ENCODE measurements at places on chromosomes 6 and 20.

DNA sequence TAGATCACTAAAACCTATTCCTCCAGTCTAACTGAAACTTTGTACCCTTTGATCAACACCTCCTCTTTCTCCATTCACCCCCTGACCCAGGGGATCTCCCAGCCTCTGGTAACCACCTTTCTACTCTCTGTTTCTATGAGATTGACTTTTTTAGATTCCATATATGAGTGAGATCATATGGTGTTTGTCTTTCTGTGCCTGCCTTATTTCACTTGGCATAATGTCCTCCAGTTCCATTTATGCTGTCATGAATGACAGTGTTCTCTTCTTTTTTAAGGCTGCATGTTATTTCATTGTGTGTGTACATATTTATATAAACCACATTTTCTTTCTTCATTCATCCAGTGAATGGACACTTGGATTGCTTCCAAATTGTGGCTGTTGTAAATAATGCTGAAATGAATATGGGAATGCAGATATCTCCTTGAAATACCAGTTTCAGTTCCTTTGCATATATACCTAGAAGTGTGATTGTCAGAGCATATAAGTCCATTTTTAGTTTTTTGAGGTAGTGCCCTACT lies 57.7 kb downstream of the DHX35 start:
- no peaks in the 10 kb centered on the region for H3K4me1 ChIP-seq
- no peak overlapping the region for H3K4me3 ChIP-seq
- H3K36me3 ChIP-seq, result peaks cover 61% of the 10 kb centered on the region
- no peaks in the 10 kb centered on the region for H3K27me3 ChIP-seq
- no peak for DNase-seq
- no peak overlapping the region for H3K27ac ChIP-seq

DNA sequence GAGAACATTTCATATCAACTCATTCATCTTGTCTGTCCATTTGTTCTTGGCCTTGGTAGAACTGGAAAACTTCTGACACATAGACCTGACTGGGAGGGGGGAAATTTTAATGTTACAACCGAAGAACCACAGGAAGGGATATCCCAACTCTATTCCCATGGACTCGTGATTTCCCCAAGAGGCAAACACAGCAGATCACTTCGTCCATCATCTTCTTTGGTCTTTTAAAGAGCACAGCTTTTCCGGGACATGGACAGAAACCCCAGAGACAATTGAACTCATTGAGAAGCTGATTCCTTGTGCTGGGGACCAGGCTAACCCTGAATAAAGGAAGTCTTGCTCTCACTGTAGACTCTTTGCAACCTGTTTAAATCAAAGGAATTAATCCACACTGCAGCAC lies 66.3 kb upstream of the TMEM170B start:
- H3K36me3 ChIP-seq, result no peaks in the 10 kb centered on the region
- H3K27ac ChIP-seq, result no peak overlapping the region
- H3K4me3 ChIP-seq, result no peak overlapping the region
- no peaks in the 10 kb centered on the region for H3K27me3 ChIP-seq
- DNase-seq, result no peak

DNA sequence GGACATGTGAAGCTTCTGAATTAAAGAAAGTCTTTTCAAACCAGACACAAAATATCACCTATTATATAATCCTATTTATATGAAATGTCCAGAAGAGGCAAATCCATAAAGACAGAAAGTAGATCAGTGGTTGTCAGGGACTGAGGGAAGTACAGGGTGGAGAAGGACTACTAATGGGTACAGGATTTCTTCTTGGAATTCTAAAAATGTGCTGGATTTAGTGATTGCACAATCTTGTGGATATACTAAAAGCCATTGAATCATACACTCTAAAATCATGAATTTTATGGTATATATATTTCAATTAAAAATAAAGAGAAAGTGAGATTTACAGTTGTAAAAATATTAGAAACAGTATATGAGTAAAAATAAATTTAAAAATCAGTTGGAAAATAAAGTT lies 18.7 kb upstream of the MC3R start:
- H3K27me3 ChIP-seq, result no peaks in the 10 kb centered on the region
- H3K36me3 ChIP-seq, result no peaks in the 10 kb centered on the region
- no peak for DNase-seq
- no peak overlapping the region for H3K27ac ChIP-seq
- H3K4me3 ChIP-seq, result no peak overlapping the region

DNA sequence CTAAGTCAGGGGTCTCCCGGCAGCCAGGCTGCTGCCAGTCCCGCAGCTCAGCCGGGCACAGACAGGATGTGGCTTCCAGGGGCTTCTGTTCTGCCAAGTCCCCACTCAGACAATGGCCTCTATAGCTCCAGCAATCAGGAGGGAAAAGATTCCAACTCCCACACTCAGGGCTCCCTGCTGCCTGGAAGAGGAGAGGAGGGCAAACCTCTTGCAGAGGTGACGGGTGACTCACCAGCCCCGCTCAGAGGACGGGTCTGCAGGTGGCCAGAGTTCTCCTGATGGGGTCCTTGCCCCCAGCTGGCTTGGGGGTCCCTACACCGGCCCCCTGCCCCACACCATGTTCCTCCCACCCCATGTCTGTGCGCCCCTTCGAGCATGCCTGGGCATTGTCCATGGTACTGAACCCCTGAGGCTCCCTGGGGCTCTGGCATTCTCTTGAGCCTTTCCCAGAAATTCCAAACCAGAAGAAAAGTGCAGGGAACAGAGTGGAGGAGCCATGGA lies 32.6 kb downstream of the NTSR1 start:
- H3K27ac ChIP-seq, result peak overlapping the region; percentile 77
- H3K4me3 ChIP-seq, result no peak overlapping the region
- no peak for DNase-seq
- H3K27me3 ChIP-seq, result no peaks in the 10 kb centered on the region
- peaks cover 28% of the 10 kb centered on the region for H3K4me1 ChIP-seq

GRCh38 chr6:169404828-169405227 lies 151.2 kb upstream of the THBS2 start:
- no peaks in the 10 kb centered on the region for H3K4me1 ChIP-seq
- DNase-seq, result no peak
- H3K36me3 ChIP-seq, result no peaks in the 10 kb centered on the region
- peaks cover 3% of the 10 kb centered on the region for H3K27me3 ChIP-seq
- no peak overlapping the region for H3K27ac ChIP-seq
- no peak overlapping the region for H3K4me3 ChIP-seq

- no peak for DNase-seq
- H3K27ac ChIP-seq, result no peak overlapping the region
- no peaks in the 10 kb centered on the region for H3K36me3 ChIP-seq
- H3K4me3 ChIP-seq, result no peak overlapping the region
- no peaks in the 10 kb centered on the region for H3K27me3 ChIP-seq
- no peaks in the 10 kb centered on the region for H3K4me1 ChIP-seq
Observed at GRCh38 chr20:62345681-62346370, 21.3 kb downstream of the LAMA5 start.

DNA sequence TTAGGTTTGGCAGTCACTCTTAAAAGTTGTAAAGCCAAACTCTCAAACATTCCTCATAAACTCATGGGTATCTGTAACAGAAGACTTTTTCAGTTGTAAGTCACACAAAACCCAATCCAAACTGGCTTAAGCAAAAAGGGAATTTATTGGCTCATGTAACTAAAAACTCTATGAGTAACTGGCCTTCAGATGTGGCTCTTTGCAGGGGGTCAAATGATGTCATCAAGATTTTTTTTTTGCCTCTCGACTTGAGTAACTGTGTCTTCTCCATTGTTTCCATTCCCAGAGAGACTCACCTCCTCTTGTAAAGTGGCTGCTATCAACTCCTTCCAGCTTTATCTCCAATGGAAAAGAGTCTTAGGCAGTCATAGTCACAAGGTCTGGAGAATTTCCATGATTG lies 645.0 kb downstream of the DHX35 start:
- no peak overlapping the region for H3K4me3 ChIP-seq
- H3K27ac ChIP-seq, result no peak overlapping the region
- no peaks in the 10 kb centered on the region for H3K36me3 ChIP-seq
- no peak for DNase-seq

DNA sequence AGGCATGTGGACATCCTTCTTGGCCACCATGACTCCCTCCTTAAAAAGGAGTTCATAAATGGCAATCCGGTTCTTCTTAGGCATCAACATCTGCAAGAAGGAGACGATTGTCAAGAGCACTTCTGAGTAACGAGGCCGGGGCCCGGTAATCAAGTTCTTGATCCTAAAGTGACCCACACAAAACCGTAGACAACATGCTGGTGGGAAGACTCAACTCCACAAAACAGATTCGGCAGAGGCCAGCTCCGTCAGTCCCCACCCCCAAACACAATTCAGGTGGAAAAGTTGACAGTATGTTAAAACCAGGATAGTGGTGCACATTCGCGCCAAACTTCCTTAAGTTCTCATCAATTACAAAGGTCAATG lies 754 bp downstream of the RPS10 start:
- H3K27ac ChIP-seq, result peak overlapping the region; percentile 77
- DNase-seq, result no peak
- H3K4me3 ChIP-seq, result peak overlapping the region; percentile 94
- peaks cover 2% of the 10 kb centered on the region for H3K36me3 ChIP-seq
- H3K4me1 ChIP-seq, result peaks cover 10% of the 10 kb centered on the region

DNA sequence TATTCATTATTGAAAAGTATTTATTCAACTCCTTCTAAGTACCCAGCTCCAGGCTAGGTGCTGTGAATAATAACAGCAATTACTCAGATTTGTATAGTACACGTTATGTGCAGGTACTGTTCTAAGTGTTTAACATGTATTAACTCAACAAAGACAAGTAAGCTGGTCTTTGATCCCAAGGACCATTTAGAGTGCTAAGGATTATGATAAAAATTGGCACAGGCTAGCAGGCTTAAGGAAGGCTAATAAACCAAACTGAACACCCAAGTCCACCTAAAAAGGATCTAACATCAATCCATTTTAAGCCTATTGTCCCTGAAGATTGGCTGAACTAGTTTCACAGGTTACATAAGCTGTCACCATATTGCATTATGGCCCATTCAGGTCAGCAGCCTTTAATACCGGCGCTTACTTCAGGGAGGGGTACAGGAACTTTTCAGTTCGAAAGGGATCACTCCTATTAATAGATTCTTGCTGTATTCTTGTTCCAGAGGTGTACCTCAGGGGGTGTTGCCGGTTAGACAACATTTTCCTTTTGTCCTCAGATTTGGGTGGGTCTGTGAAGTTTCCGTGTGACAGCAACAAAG lies 99.0 kb upstream of the GMDS start:
- DNase-seq, result no peak
- H3K4me3 ChIP-seq, result no peak overlapping the region
- H3K27me3 ChIP-seq, result no peaks in the 10 kb centered on the region
- no peaks in the 10 kb centered on the region for H3K36me3 ChIP-seq
- H3K4me1 ChIP-seq, result no peaks in the 10 kb centered on the region

GRCh38 chr20:63226042-63226943 lies 9.4 kb upstream of the BIRC7 start:
- DNase-seq, result no peak
- H3K27ac ChIP-seq, result no peak overlapping the region
- peaks cover 3% of the 10 kb centered on the region for H3K27me3 ChIP-seq

DNA sequence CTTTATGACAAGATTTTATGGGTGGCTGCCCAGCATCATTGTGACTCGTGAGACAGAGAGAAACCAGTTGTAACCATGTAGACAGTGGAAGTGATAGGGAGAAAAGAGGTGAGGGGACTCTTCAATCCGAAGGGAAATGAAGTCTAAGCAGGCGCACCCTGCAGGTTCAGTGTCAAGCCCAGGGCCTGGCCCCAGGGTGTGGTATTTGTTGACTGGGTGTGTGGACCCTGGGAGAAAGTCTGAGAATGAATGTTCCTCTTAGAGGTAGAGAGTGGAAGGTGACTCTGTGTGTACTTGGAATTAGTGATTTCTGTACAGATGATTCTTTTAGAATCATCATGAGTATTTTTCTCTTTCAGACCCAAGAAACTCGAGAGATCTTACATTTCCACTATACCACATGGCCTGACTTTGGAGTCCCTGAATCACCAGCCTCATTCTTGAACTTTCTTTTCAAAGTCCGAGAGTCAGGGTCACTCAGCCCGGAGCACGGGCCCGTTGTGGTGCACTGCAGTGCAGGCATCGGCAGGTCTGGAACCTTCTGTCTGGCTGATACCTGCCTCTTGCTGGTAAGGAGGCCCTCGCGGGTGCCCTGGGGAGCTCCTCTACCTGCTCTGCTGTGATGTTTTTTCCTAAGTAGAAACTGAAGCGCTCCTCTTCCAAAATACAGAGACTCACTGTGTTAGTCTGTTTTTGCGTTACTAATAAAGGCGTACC lies 68.0 kb downstream of the PTPN1 start:
- H3K4me3 ChIP-seq, result no peak overlapping the region
- H3K27me3 ChIP-seq, result no peaks in the 10 kb centered on the region
- no peak for DNase-seq
- H3K36me3 ChIP-seq, result peaks cover 91% of the 10 kb centered on the region
- H3K4me1 ChIP-seq, result peaks cover 34% of the 10 kb centered on the region
- H3K27ac ChIP-seq, result no peak overlapping the region

DNA sequence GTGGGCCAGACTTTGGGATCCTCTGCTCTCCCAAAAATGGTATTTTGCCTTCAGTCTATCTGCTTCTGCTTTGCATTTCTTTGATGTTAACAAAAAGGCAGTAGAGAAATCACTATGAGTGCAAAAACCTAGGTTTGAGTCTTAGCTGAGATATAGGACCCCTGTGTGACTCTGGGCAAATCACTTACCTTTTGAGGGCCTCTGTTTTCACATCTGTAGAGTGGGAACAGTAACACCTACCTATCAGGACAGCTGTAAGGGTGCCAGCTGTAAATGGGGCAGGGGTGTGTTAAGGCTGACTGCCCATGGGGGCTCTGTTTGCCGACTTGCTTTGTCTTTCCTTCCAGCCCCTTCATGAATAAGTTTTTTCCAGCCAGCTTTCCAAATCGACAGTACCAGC lies 30.4 kb downstream of the HM13 start:
- H3K27ac ChIP-seq, result no peak overlapping the region
- H3K27me3 ChIP-seq, result no peaks in the 10 kb centered on the region
- H3K4me1 ChIP-seq, result peaks cover 9% of the 10 kb centered on the region
- H3K4me3 ChIP-seq, result no peak overlapping the region
- DNase-seq, result no peak
- peaks cover 39% of the 10 kb centered on the region for H3K36me3 ChIP-seq

- H3K36me3 ChIP-seq, result no peaks in the 10 kb centered on the region
- H3K4me1 ChIP-seq, result no peaks in the 10 kb centered on the region
- no peaks in the 10 kb centered on the region for H3K27me3 ChIP-seq
- no peak for DNase-seq
Observed at GRCh38 chr20:17796091-17796563, 96.4 kb downstream of the BANF2 start.

DNA sequence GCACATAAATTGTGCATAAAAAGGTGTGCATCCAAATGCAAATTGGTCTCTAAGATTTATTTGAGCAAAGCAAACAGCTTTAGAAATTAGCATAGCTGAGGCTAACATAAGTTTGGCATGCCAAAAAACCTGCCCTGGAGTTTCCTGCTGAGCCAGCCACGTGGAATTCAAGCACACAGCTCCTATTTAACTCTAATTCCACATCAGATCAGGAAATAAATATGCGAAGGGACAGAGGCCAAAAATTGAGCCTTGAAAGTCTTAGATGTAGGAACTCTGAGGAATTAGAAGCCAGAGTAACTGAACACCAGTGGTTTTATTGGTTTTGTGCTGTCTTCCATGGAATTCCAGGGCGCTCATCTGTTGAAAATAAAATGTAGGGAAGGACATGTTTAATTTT lies 19.6 kb downstream of the SOBP start:
- H3K27ac ChIP-seq, result no peak overlapping the region
- H3K36me3 ChIP-seq, result no peaks in the 10 kb centered on the region
- H3K27me3 ChIP-seq, result no peaks in the 10 kb centered on the region
- no peak for DNase-seq
- H3K4me3 ChIP-seq, result no peak overlapping the region
- H3K4me1 ChIP-seq, result no peaks in the 10 kb centered on the region
